ENCODE measurements at places on chromosomes 2 and 18.
A peak's percentile ranks its signal among the peaks of the same experiment; 100 is the strongest.

- no peak for DNase-seq
Measured at GRCh38 chr2:104406261-104406726, 447.6 kb upstream of the POU3F3 start.

DNA sequence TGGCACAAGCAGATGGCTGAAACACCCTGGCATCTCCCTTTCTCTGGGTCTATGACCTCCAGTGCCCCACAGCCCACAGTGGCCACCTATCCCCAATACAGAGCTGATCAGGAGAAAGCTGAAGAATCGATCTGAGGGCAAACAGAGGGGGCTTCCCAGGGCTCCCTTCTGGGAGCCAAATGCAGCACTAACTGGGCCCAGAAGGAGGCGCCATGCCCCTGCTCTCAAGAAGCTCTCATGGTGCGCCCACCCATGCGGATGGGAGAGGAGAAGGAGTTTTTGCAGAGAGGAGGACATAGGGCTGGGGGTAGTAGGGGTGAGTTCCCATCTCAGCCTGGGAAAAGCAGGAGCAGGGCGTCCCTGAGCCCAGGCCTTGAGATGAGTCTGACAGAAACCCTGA is 787.3 kb upstream of the RAB6C start:
- peak; percentile 17 for DNase-seq

GRCh38 chr18:79922971-79923411 is 28.5 kb downstream of the SLC66A2 start:
- DNase-seq: no peak

- no peak for DNase-seq
Measured at GRCh38 chr2:46236876-46237859, 60.0 kb upstream of the EPAS1 start.

GRCh38 chr2:155151945-155152344 is 453.4 kb downstream of the KCNJ3 start:
- DNase-seq: no peak

DNA sequence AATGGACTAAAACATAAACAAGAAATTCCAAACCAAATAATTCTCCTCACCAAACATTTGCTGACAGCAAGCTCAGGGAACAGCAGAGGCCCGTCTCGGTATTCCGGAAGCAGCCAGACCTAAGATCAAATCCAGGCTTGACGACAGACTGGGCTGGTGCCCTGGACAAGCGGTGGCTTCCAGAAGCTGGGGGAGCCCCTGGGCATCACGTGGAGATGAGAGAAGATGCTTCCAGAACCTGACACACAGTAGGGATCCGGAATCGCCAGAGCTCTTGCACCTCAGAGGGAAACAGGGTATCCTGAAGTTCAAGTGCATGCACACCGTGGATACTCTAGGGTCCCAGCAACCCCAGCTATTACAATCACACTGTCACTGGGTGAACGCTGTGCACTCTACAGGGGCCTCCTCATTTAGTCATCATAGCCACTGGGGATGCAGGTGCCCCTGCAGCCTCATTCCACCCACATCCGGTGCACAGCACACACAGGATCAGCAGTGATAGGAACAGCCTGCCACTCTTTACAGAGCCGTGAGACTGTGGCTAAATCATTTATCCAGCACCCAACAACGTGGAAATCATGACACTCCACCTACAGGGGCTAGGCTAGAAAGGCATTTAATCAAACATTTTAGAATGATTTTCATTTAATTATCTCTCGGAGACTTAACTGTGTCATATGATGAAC is 102.6 kb downstream of the HDAC4 start:
- peak; percentile 95 for DNase-seq

GRCh38 chr2:27931361-27931950 is 40.9 kb downstream of the BABAM2 start:
- DNase-seq: no peak

DNA sequence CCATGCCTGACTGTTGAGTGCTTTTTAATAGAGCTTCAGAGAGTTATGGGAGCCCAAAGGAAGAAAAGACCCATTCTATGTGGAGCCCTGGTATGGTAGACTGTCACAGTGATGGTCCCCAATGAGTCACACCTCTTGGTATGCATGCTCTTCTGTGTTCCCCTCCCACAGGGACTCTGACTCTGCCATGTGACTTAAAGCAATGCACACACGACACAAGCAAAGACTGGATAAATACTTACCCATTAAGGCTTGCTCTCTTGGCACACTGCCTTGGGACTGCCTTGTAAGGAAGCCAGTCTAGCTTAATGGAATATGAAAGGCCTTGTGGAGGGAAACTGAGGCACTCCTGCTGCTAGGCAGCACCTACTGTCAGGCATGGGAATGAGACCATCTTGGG is 16.7 kb upstream of the DTNB start:
- no peak for DNase-seq

- no peak for DNase-seq
Measured at GRCh38 chr2:230225486-230225885, at the start of gene SP140. TSS of gene SP140 (plus strand) at chr2:230225736. CDS start at chr2:230225845, 109 bp downstream.

DNA sequence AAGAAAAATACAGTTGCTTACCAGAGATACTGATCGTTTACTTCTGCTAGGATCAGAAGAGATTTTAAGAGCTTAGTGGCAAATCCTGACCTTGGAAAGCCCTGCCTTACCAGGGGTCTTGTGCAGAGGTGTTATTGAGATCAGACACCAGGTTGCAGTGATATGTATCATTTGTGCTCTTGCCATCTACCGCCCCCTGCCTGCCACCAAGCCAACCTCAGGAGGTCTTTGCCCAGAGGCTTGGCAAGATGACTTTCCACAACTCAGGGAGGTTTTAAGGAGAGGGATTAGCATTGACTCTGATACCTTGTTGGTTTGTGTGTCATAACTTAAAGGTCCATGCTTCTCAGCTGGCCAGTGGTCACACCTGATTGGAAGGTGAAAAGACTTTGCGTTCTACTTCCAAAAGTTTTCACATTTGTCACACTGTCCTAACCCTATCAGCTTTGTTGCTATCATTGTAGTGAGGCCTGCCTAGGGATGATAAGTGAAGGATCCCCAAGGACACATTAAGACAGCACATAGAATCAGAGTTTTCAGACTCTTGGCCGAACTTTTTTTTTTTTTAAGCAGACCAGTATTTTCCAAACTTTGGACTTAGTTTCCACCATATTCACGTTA is 46.2 kb upstream of the MGAT5 start:
- peak; percentile 63 for DNase-seq

DNA sequence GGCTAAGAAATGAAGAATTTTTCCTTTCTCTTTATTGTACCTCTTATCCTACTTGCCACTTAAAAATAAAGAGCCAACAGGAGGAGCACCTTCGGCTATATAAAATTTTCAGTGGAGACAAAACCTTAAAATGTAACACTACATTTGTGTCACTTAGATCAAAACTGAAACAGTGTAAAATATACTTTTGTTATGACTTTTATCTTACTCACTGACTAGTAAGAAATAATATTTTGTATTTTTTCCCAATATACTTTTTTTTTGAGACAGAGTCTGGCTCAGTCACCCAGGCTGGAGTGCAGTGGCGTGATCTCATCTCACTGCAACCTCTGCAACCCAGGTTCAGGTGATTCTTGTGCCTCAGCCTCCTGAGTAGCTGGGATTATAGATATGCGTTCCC is 28.3 kb downstream of the KCNJ13 start:
- DNase-seq: no peak

DNA sequence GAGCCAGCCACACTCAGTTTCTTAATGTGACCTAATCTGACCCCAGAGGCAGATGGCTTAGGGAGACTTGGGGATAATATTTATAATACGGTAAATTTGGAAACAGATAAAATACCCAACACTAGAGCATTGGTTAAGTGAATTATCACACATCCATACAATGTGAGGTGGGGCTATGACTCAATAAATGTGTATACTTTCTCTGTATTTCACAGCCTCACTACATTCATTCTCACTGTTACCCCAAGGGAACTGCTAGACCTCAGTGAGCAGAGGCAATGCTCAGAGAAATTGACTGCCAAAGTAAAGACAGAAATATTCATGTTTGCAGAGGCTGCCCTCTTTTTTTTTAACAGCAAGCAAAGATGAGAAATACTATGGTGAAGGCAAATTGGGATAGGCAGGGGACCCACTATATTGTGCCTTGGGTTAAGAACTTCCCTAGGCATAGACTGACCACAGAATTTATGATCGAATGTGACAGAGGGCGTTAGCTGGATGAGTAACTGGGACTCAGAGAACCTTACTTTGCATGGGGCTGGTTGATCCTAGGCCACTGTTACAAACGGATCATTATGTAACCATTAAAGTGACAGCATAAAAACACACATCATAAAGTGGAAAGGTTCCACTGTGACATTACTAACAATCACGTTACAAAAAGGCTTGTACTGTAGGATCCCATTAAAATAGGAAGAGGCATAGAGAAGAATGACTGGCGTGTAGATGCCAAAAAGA is 246.0 kb upstream of the LYPD1 start:
- no peak for DNase-seq

DNA sequence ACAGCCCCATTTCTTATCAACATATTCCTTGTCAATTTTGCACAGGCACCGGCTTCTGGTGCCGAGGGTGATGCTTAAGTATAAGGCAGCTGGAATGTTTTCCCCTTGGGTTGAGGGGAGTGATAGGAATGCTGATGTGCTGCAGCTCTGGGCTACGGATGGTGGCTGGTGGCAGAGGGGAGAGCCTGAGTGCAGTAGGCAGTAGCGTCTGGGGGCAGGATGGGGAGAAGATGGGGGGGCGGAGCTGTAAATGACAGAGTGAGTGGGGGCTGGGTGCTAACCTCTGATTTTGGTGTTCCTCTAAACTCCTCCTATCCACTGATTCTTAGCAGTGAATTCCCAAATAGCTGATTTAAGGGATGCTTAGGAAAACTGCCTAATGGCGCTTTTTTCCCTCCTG is 20.7 kb downstream of the TMEM178A start:
- DNase-seq: no peak

GRCh38 chr2:21288299-21288698 is 164.5 kb downstream of the TDRD15 start:
- DNase-seq: no peak

DNA sequence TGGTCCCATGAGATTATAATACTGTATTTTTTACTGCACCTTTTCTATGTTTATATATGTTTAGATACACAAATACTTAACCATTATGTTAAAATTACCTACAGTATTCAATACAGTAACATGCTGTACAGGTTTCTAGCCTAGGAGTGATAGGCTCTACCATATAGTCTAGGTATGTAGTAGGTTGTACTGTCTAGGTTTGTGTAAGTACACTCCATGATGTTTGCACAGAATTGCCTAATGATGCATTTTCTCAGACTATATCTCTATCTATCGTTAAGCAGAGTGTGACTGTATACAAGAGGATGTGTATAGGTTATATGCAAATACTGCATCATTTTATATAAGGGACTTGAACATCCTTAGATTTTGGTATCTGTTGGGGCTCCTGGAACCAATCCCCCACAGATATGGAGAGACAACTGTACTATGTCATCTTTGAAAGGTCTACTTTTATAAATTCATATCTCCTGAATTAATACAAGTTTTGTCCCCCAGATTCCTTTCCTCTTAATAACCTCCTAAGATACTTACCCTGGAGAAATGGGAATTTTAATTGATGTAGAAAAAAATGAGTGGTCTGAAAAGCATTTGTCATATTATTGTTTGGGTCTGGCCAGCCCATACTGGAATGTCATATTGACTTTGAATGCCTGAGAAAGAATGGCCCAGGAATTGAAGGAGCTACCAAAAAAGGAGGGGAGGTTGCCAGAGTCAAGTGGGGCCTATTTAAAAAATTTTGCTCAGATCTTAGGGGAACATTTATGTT is 36.6 kb downstream of the EHBP1 start:
- no peak for DNase-seq

GRCh38 chr2:194203898-194204297 is 1453.1 kb upstream of the SLC39A10 start:
- DNase-seq: no peak

GRCh38 chr2:234218266-234219045 is 168.0 kb downstream of the SPP2 start:
- peak; percentile 63 for DNase-seq

GRCh38 chr18:21805771-21806366 is 65.3 kb downstream of the MIB1 start:
- no peak for DNase-seq

DNA sequence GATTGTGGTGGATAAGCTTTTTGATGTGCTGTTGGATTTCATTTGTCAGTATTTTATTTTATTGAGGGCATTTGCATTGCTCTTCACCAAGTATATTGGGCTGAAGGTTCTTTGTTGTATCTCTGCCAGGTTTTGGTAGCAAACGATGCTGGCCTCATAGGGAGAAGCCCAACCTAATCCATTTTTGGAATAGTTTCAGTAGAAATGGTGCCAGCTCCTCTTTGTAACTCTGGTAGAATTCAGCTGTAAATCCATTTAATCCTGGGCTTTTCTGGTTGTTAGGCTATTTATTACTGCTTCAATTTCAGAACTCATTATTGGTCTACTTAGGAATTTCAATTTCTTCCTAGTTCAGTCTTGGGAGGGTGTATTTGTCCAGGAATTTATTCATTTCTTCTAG is 309.8 kb upstream of the SETBP1 start:
- no peak for DNase-seq

DNA sequence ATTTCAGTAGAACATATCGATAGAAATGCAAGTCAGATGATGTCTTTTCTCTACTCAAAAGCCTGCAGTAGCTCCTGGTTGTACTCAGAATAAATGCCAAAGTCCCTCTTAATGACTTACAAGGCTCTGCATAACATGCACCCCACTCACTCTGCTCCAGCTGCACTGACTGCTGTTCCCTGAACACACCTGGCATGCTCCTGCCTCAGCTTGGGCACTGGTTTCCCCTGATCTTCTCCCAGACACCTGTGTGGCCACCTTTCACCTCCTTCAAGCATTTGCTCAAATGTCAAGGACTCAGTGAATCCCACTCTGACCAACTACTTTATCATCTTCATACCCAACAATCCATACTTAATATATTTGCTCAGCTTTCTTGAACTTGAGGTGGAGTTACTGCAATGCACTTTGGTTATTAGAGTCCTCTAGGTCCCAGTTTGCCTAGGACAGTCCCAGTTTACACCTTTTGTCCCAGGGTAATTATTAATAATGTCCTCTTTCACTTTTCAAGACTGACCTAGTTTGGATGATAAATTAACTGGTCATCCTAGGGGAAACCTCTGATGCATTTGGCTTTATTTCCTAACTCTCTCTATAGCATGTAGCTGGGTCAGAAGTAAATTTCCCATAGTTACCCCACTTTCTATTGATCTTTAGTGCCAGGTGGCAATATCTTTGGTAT is 44.1 kb downstream of the ACAA2 start:
- no peak for DNase-seq

GRCh38 chr2:198873503-198874471 is 584.0 kb downstream of the SATB2 start:
- no peak for DNase-seq

DNA sequence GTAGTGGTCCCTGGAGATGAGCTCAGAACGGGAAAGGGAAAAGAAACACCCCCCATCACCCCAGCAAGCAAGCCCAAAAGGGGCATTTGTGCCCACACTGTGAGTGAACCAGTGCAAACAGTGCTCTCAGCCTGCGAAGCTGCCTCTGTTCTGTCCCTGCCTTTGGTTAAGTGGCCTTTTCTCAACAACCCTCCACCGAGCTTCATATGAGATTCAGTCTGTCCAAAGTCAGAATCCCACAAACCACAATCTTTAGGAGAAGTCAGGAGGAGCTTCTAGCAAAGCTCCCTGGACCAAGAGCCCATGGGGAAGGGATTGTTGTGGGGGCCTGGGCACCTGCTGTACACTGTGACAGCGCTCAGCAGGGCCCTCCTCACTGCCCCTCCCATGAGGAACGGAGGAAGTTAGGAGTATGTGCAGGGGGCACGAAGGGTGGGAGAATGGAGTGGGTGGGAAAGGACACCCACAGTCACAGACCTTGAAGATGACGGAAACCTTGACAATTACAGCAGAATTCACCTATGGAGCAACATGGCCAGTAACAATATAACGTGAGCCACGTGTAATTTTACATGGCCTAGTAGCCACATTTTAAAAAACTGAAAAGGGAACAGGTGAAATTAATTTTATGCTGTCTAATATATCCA is 119.5 kb downstream of the SMAD7 start:
- DNase-seq: no peak
